K562 (cell line): ENCODE measurements at places on chromosomes 5 and 9.

- H3K27me3 ChIP-seq, result peaks cover 49% of the 10 kb centered on the region
- no peak overlapping the region for H3K27ac ChIP-seq
- H3K36me3 ChIP-seq, result no peaks in the 10 kb centered on the region
- peaks cover 2% of the 10 kb centered on the region; the same call in 2 of the 3 replicates for H3K4me1 ChIP-seq
- H3K4me3 ChIP-seq, result no peak overlapping the region
Measured at GRCh38 chr5:150176745-150177477, 10.3 kb downstream of the CDX1 start.

- no peak overlapping the region for H3K4me3 ChIP-seq
- no peak overlapping the region for H3K27ac ChIP-seq
- H3K27me3 ChIP-seq, result no peaks in the 10 kb centered on the region
- peak; percentile 20 for DNase-seq
Measured at GRCh38 chr5:126917918-126918614, 112.3 kb downstream of the MARCHF3 start.

DNA sequence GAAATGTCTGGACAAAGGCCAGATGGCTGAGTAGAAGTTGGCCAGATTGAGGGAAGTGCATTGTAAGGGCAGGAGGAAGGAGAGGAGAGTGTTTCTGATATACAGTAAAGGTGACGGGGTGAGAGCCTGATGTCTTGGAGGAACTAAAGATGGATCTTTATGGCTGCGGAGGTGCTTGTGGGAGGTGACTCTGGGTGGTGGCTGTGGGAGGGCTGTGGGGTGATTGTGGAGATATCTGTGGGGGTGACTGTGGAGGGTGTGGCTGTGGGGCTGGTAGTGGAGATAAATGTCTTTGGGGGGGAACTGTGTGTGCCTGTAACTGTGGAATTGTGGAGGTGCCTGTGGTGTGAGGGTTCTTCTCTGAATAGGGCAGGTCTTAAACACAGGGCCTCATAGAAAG lies 121.4 kb downstream of the CMYA5 start:
- H3K4me1 ChIP-seq, result peaks cover 42% of the 10 kb centered on the region
- peak; percentile 91 for DNase-seq
- H3K36me3 ChIP-seq, result no peaks in the 10 kb centered on the region

- no peaks in the 10 kb centered on the region for H3K36me3 ChIP-seq
- no peak overlapping the region for H3K27ac ChIP-seq
- DNase-seq, result no peak
- H3K27me3 ChIP-seq, result peaks cover 2% of the 10 kb centered on the region; the same call in 2 of the 3 replicates
- H3K4me1 ChIP-seq, result peaks cover 13% of the 10 kb centered on the region
Measured at GRCh38 chr9:120937127-120937526, 10.5 kb upstream of the TRAF1 start.

- DNase-seq, result no peak
- no peaks in the 10 kb centered on the region for H3K27me3 ChIP-seq
- H3K36me3 ChIP-seq, result no peaks in the 10 kb centered on the region
- H3K4me3 ChIP-seq, result no peak overlapping the region
Measured at GRCh38 chr9:78393340-78393739, 96.4 kb downstream of the PSAT1 start.

DNA sequence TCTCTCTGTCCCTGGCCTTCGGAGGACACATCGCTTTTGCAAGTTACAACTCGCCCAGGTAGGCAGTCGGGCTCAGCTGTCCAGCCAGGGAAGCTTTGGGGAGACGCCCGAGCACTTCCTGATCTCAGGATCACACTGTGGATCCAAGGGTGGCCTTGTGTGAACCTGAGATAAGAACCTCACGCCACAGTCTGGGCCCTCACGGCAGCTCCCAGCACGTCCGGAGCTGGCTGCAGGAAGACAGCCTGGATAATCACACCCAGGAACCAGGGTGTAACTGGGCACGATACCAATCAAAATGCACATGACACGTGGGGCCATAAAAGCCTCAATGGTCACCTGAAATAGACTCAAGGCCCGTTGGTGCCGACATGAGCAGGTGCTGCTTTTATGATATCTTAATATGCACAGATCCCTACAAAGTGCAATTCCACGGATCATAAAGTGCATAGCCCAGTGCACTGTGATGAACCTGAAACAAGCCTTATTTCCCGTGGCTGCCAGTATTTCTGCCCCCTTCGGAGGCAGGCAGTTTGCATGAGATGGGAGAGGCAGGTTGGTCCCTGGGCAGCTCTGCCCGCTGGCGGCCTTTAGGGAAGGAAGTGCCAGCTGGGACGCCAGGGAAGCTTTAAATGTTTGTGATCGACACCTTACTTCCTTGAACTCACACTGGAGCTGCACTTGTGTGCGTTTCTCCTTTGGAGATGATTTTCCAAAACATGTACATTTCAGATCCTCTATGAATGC lies 14.5 kb downstream of the SLC6A18 start:
- DNase-seq, result peak; percentile 51
- no peak overlapping the region for H3K27ac ChIP-seq
- H3K4me1 ChIP-seq, result peaks cover 28% of the 10 kb centered on the region

GRCh38 chr5:10601246-10602030 lies 37.6 kb downstream of the ANKRD33B start:
- H3K27ac ChIP-seq, result peak overlapping the region; percentile 51; the same call in 2 of the 3 replicates
- no peaks in the 10 kb centered on the region for H3K36me3 ChIP-seq
- peaks cover 31% of the 10 kb centered on the region for H3K4me1 ChIP-seq

DNA sequence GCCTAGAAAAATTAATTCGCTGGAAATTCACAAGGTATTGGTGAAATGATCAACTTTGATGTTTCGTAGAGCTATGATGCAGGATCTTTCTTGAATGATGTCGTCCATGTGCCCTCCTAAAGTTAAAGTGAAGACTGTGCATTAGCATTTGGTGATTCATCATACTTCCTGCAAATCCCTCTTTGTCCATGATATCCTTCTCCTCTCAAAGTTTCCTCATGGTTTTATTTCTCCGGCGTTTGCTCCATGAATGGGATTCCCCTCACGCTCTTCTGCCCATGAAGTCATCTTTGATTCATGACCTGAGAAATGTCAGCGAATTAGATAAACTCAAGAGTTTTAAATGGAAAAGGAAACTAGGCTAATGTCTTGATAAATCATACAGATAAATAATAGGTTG lies 372.7 kb downstream of the PSAT1 start:
- no peaks in the 10 kb centered on the region for H3K4me1 ChIP-seq
- DNase-seq, result no peak
- no peak overlapping the region for H3K27ac ChIP-seq
- H3K27me3 ChIP-seq, result no peaks in the 10 kb centered on the region
- H3K4me3 ChIP-seq, result no peak overlapping the region

GRCh38 chr9:134111064-134111463 lies 24.8 kb upstream of the WDR5 start:
- DNase-seq, result no peak
- H3K36me3 ChIP-seq, result no peaks in the 10 kb centered on the region
- no peak overlapping the region for H3K4me3 ChIP-seq
- H3K27ac ChIP-seq, result no peak overlapping the region
- H3K4me1 ChIP-seq, result no peaks in the 10 kb centered on the region
- peaks cover 13% of the 10 kb centered on the region for H3K27me3 ChIP-seq

DNA sequence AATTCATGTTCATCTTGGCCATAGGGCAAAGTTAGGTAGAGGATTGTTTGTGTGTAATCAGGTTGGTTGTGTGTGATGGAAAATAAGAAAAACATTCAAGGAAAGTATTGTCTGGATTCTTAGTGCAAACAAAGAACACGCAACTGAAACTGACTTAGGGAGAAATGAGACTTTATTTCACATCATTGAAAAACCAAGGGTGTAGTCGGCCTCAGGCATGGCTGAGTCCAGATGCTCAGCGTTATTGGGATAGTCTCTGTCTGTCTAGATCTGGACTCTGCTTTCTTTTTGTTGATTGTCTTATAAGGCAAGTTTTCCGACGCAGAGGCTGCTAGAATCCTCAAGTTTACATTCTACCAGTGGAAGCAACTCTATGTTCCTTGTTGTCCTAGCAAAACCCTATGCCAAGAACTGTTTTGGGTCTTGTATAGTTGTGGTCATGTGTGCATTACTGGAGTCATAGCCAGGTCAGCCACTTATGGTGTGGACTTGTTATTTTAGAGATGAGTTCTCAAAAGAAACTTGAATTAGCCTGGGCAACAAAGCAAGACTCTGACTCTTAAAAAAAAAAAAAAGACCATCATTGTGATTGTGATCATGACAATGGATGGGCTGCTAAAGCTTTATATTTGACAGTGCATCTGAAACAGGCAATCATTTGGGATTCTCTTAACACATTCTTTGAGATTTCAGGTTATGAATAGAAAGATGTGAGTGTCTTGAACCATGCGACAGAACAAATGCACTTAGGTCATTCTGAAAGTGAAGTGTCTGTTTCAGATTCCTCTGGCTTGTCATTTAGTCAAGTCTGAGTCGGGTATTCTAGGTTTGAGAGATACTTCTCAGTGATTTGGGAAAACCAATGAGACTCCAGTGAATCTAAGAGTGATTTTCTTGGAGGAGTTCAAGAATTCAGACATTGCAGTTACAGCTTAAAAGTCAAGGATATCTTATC lies 82.6 kb downstream of the DOCK2 start:
- no peak overlapping the region for H3K4me3 ChIP-seq
- no peak overlapping the region for H3K27ac ChIP-seq
- peaks cover 4% of the 10 kb centered on the region; the same call in 1 of the 3 replicates for H3K36me3 ChIP-seq
- DNase-seq, result no peak
- H3K4me1 ChIP-seq, result no peaks in the 10 kb centered on the region

- H3K4me1 ChIP-seq, result no peaks in the 10 kb centered on the region
- no peak overlapping the region for H3K4me3 ChIP-seq
Measured at GRCh38 chr9:31140316-31140715, 1244.1 kb upstream of the ACO1 start.

- H3K4me3 ChIP-seq, result no peak overlapping the region
- no peak for DNase-seq
- no peaks in the 10 kb centered on the region for H3K36me3 ChIP-seq
- H3K27me3 ChIP-seq, result no peaks in the 10 kb centered on the region
Measured at GRCh38 chr9:115393976-115394775, 276.2 kb upstream of the TNC start.

DNA sequence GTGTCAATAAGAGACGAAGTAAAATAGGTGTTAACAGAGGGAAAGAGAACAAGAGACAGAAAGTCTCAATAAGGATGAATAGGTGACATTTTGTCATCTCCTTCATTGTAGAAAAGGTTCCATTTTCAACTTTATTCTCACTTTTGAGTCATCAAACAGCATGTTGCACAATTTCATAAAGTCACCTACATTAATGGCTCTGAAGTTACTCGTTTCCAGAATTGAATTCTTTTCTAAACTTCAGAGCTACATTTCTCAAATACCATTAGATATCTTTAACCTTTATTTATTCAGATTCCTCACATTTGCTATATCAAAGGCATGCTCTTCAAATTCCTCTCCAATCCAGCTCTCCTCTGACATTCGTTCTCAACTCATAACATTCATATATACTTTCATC lies 13.1 kb downstream of the ADAMTS6 start:
- H3K27ac ChIP-seq, result no peak overlapping the region
- no peak overlapping the region for H3K4me3 ChIP-seq
- no peaks in the 10 kb centered on the region for H3K27me3 ChIP-seq
- H3K36me3 ChIP-seq, result no peaks in the 10 kb centered on the region

GRCh38 chr5:150575745-150576448 lies 64.6 kb upstream of the SYNPO start:
- no peak overlapping the region for H3K27ac ChIP-seq
- peaks cover 27% of the 10 kb centered on the region for H3K4me1 ChIP-seq
- no peak for DNase-seq
- H3K4me3 ChIP-seq, result no peak overlapping the region
- no peaks in the 10 kb centered on the region for H3K36me3 ChIP-seq

- no peaks in the 10 kb centered on the region; the same call in 2 of the 3 replicates for H3K27me3 ChIP-seq
- H3K4me3 ChIP-seq, result no peak overlapping the region
- H3K36me3 ChIP-seq, result no peaks in the 10 kb centered on the region
- no peak for DNase-seq
- H3K27ac ChIP-seq, result no peak overlapping the region
Measured at GRCh38 chr9:69831611-69832010, 11.0 kb downstream of the CFAP95 start.

- no peaks in the 10 kb centered on the region for H3K27me3 ChIP-seq
- no peak overlapping the region for H3K4me3 ChIP-seq
- DNase-seq, result no peak
Measured at GRCh38 chr9:1340390-1340789, 290.2 kb downstream of the DMRT2 start.

- no peaks in the 10 kb centered on the region for H3K36me3 ChIP-seq
- DNase-seq, result peak; percentile 55
- no peak overlapping the region for H3K4me3 ChIP-seq
- no peaks in the 10 kb centered on the region for H3K27me3 ChIP-seq
- peak overlapping the region; percentile 76 for H3K27ac ChIP-seq
- peaks cover 36% of the 10 kb centered on the region; the same call in 2 of the 3 replicates for H3K4me1 ChIP-seq
Measured at GRCh38 chr5:14267166-14267838, 124.2 kb downstream of the TRIO start.

DNA sequence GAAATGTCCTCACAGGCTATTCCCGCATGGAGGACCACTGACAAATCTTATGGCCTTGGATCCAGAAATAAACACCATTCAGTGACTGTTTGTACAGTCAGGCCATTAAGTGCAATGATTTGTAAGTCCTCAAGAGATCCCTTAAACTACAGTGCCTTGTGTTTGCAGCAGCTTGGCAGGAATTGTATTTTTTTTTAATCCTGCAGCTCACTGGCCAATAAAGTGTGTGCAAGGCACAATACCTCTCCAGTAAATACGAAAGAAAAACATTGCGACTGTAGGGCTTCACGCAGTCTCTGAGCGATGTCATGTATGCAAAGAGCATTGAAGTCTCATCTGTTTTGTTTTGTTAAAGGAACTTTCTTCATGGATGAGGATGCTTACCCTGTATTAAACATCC lies 74.2 kb upstream of the TUSC1 start:
- no peak overlapping the region for H3K4me3 ChIP-seq
- no peak overlapping the region for H3K27ac ChIP-seq
- no peak for DNase-seq
- H3K4me1 ChIP-seq, result no peaks in the 10 kb centered on the region
- H3K36me3 ChIP-seq, result no peaks in the 10 kb centered on the region
- no peaks in the 10 kb centered on the region for H3K27me3 ChIP-seq

DNA sequence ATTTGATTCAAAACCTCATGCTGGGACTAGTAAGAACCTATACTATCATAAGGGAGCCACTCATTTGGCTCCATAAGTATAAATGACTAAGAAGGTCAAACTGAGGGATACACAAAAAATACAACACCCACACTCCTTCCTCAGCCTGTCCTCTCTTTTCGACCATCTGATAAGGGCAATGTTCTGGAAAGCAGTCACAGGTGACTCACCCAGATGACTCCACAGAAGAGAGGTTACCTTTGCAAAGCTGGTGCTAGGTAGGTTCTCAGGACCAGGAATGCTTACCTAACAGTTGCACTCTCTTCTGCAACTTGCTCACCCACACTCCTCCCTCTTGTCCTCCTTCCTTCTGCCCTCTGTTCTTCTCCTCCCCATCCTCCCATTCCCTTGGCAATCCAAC lies 32.9 kb downstream of the LHFPL2 start:
- H3K27ac ChIP-seq, result no peak overlapping the region
- no peaks in the 10 kb centered on the region for H3K27me3 ChIP-seq
- DNase-seq, result no peak
- H3K36me3 ChIP-seq, result no peaks in the 10 kb centered on the region
- peaks cover 3% of the 10 kb centered on the region; the same call in 1 of the 2 replicates for H3K4me1 ChIP-seq
- no peak overlapping the region for H3K4me3 ChIP-seq
